Endothelial cell (in vitro differentiated cells): ENCODE measurements at places on chromosomes 1 and 21.

DNA sequence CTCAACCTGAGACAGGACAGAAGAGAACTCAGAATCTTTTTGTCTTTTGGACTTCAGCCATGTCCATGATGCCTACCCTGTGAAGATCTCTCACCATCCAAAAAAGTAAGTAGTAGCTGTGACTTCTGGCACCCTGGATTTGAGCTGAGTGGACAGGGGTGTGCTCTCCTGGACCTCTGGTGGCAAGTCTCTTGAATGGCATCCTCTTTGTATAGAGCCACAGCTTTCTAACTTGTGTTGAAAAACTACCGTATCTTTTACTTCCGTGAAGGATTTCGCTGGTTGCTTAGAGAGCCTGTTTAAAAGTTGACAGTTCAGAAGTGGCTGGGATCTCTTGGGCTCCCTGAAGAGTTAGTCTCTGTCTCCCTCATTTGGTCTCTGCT is 1.8 kb downstream of the MFN2 start:
- H3K27me3 ChIP-seq = peaks cover 5% of the 10 kb centered on the region
- peak overlapping the region; percentile 95 for H3K4me3 ChIP-seq
- H3K4me1 ChIP-seq = peaks cover 25% of the 10 kb centered on the region
- no peak for DNase-seq
- H3K36me3 ChIP-seq = peaks cover 31% of the 10 kb centered on the region
- H3K27ac ChIP-seq = peak overlapping the region; percentile 68

DNA sequence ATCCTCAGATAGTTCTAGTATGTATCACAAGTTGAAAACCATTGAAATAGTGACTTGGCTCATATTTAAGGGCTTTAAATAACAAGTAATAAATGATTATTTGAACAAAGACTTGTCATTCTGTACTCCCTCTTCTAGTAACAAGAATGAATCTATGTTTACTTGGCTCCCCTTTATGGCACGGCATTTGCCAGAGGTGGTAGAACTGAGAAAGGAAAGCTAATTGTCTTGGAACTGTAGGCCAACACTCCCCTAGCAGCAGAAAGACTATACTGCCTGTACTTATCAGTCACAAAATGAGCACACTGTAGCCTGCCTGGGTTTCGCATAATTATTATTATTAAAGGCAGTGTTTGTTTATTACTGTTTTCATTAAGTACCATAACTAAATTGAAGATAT is 29.6 kb upstream of the SMYD2 start:
- no peak for DNase-seq
- H3K27ac ChIP-seq = no peak overlapping the region
- H3K4me1 ChIP-seq = peaks cover 10% of the 10 kb centered on the region
- no peaks in the 10 kb centered on the region for H3K27me3 ChIP-seq
- H3K36me3 ChIP-seq = no peaks in the 10 kb centered on the region

GRCh38 chr1:77594366-77595112 is 87.9 kb downstream of the ZZZ3 start:
- H3K27ac ChIP-seq = no peak overlapping the region
- no peak overlapping the region for H3K4me3 ChIP-seq

- H3K27ac ChIP-seq = no peak overlapping the region
- no peak overlapping the region for H3K4me3 ChIP-seq
- no peaks in the 10 kb centered on the region for H3K27me3 ChIP-seq
Observed at GRCh38 chr1:64811131-64811530, 66.3 kb downstream of the RAVER2 start.

DNA sequence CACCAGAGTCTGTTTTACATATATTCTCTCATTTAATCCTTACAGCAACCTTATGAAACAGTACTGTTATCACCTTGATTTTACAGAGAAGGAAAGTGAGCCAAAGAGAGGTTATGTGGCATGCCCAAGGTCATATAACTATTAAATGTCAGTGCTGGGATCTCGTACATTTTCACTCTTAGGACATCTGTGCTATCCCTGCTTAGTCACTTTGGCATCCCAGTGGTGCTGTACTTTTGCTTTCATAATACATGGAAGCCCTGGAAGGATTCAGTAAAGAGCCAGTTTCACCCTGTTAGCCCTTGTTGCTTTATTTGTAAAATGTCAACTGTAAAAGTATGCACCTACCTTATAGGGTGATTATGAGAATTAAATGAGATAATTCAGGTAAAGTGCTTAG is 104.4 kb downstream of the NFIA start:
- DNase-seq = no peak
- no peaks in the 10 kb centered on the region for H3K36me3 ChIP-seq
- no peaks in the 10 kb centered on the region for H3K27me3 ChIP-seq
- H3K4me3 ChIP-seq = no peak overlapping the region
- no peak overlapping the region for H3K27ac ChIP-seq

GRCh38 chr1:100296140-100296539 is 30.1 kb downstream of the RTCA start:
- DNase-seq = no peak
- H3K27ac ChIP-seq = no peak overlapping the region
- H3K4me1 ChIP-seq = peaks cover 26% of the 10 kb centered on the region
- no peak overlapping the region for H3K4me3 ChIP-seq

- no peak for DNase-seq
- H3K36me3 ChIP-seq = no peaks in the 10 kb centered on the region
- H3K27me3 ChIP-seq = peaks cover 6% of the 10 kb centered on the region
- H3K27ac ChIP-seq = no peak overlapping the region
- H3K4me3 ChIP-seq = no peak overlapping the region
Observed at GRCh38 chr1:220734571-220735326, 13.4 kb upstream of the MTARC2 start.

DNA sequence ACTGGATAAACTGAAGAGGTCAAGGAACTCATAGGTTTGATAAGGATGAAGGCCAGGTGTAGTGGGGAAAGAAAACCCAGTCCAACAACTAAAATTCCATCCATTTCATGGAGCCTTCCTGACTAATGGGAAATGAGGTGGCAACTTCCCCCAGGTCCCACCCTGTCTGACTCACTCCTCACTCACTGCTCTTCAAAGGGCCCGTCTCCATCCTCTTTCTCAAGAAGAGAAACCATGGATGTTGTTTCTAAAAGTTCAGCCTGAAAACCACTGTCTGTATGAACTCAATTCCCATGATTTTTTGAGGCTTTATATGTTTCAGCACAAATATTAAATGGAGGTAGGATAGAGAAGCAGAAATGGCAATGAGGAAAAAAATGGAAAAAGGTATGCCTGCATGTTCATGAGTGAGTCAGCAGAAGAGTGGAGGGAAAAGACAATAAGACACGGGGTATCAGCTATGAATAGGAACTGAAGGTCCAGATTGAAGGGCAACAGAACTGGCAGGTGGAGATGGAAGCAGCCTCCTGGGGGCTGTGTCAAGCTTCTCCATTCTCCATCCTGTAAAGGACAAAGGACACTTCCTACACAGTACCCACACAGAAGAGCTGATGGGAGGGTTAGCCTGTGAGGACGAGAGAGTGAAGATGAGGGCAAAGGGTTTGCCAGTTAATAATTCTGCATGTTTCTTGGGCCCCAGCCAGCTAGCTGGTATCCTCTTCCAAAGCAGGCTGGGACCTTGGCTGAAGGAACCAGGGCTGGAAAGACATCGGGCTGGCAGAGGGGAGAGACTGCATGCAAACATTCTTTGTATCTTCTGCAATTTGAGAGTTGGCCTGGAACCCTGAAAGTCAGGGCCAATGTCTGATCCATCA is 5.5 kb upstream of the ELOVL1 start:
- no peak for DNase-seq
- peaks cover 6% of the 10 kb centered on the region for H3K36me3 ChIP-seq
- peaks cover 17% of the 10 kb centered on the region for H3K4me1 ChIP-seq
- H3K4me3 ChIP-seq = no peak overlapping the region
- no peak overlapping the region for H3K27ac ChIP-seq

GRCh38 chr21:21268061-21268471 is 269.9 kb downstream of the NCAM2 start:
- no peak overlapping the region for H3K27ac ChIP-seq
- no peaks in the 10 kb centered on the region for H3K4me1 ChIP-seq
- H3K36me3 ChIP-seq = no peaks in the 10 kb centered on the region
- H3K4me3 ChIP-seq = no peak overlapping the region
- no peaks in the 10 kb centered on the region for H3K27me3 ChIP-seq

DNA sequence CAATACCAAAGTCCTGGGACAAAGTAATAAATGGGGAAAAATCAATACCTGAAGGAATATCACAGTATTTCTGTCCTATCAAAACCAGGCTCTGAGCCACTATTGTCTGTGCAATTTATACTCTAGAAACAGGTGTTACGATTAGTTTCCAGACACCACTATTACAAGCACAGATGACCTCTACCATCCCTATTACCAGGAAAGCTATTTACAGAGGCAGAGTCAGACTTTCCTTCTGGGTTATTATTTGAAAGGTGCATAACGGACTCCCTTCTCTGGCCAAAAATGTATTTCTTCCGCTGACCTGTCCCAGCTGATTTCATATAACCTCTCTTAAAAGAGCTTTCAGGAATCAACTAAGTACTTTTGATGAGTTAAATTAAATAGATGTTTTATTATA is 154.6 kb upstream of the LRRC7 start:
- H3K36me3 ChIP-seq = no peaks in the 10 kb centered on the region
- H3K4me3 ChIP-seq = no peak overlapping the region
- H3K4me1 ChIP-seq = no peaks in the 10 kb centered on the region
- H3K27me3 ChIP-seq = no peaks in the 10 kb centered on the region

GRCh38 chr21:17352996-17353655 is 159.7 kb upstream of the CXADR start:
- H3K4me1 ChIP-seq = no peaks in the 10 kb centered on the region
- DNase-seq = no peak
- H3K27ac ChIP-seq = no peak overlapping the region

GRCh38 chr1:2981388-2981787 is 39.9 kb upstream of the ACTRT2 start:
- peaks cover 8% of the 10 kb centered on the region for H3K27me3 ChIP-seq
- H3K4me3 ChIP-seq = no peak overlapping the region
- no peak overlapping the region for H3K27ac ChIP-seq
- DNase-seq = no peak

DNA sequence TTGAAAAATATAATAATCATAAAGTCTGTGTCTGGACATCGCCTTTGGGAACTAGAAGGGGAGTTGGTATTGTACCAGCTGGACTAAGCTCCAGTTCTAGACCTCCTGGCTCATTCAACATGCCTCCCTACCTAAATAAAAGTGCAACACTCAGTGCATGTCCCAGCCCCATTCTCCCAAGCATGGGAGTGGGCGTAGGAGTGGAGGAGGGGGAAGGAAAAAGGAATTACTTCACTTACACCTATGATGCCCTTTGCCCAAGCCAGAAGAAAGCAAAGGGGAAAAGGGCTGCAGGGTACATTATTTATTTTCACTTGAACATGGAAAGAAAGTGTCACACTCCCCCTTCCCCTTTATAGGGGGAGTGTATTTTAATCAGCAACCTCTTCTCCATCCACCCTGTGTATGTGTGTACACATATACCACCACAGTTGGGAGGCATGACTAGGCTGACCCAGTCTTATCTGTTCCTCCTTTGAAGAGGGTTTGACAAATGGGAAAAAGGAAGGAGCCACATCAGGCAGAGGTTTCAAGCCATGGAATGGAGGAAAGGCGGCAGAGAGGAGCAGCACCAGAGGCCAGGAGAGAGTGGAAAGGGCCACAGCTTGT is 3.2 kb downstream of the NIT1 start:
- H3K4me3 ChIP-seq = peak overlapping the region; percentile 71
- no peak for DNase-seq
- peaks cover 53% of the 10 kb centered on the region for H3K4me1 ChIP-seq
- H3K27me3 ChIP-seq = peaks cover 11% of the 10 kb centered on the region
- H3K36me3 ChIP-seq = peaks cover 44% of the 10 kb centered on the region
- H3K27ac ChIP-seq = peak overlapping the region; percentile 64

- DNase-seq = no peak
- H3K27me3 ChIP-seq = peaks cover 3% of the 10 kb centered on the region
- peaks cover 35% of the 10 kb centered on the region for H3K36me3 ChIP-seq
- no peak overlapping the region for H3K27ac ChIP-seq
- peak overlapping the region; percentile 49 for H3K4me3 ChIP-seq
- H3K4me1 ChIP-seq = no peaks in the 10 kb centered on the region
Observed at GRCh38 chr21:46357335-46357604, 33.3 kb downstream of the PCNT start.

DNA sequence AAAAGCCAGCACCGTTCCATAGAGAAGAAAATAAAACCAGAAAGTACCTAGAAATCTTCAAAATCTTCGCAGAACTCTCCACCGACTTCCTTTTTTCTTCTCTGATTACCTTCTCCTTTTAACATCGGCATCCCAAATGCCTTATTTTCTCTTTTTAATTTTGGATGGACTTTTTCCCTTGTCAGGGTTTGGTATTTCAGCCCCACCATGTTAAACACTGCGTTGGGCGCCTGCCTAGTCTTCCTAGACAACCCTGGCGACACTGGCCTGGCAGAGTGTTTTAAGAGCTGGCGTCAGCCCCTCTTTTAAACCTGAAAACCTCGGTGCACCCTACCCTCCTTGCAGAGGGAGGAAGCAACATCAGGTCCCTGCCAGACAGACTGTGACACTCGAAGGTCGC is 66.0 kb upstream of the EFHD2 start:
- no peak for DNase-seq
- no peak overlapping the region for H3K4me3 ChIP-seq
- H3K27ac ChIP-seq = no peak overlapping the region
- H3K36me3 ChIP-seq = no peaks in the 10 kb centered on the region

DNA sequence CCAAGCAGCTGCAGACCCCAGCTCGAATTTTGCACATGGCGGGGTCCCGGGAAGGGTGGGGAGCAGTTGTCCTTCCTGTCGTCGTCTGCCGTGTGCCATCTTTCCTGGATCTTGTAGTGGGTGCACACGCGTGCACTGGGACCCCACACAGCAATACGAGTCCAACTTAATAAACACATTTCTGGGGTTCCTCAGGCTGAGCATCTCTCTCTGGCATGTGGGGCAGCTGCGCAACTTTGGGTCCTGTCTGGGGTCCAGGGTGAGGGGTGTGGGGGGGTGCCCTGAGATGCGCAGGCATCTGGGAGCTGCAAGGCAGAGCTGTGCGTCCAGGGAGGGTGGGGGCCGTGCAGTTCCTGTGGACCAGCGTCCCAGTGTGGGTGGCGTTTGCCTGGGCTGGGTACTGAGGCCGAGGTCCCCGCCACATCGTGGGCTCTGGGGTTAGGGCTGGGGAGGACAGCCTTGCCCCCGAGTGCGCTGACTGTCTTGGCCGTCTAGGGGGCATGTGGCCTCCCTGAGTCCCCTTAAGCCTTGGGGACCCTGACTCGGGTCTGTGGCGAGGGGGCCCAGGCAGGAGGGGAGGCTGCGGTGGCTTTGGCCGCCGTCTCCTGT is 652 bp upstream of the PLEKHN1 start:
- no peak overlapping the region for H3K4me3 ChIP-seq
- no peaks in the 10 kb centered on the region for H3K4me1 ChIP-seq
- H3K27me3 ChIP-seq = peaks cover 14% of the 10 kb centered on the region
- no peaks in the 10 kb centered on the region for H3K36me3 ChIP-seq
- no peak overlapping the region for H3K27ac ChIP-seq

DNA sequence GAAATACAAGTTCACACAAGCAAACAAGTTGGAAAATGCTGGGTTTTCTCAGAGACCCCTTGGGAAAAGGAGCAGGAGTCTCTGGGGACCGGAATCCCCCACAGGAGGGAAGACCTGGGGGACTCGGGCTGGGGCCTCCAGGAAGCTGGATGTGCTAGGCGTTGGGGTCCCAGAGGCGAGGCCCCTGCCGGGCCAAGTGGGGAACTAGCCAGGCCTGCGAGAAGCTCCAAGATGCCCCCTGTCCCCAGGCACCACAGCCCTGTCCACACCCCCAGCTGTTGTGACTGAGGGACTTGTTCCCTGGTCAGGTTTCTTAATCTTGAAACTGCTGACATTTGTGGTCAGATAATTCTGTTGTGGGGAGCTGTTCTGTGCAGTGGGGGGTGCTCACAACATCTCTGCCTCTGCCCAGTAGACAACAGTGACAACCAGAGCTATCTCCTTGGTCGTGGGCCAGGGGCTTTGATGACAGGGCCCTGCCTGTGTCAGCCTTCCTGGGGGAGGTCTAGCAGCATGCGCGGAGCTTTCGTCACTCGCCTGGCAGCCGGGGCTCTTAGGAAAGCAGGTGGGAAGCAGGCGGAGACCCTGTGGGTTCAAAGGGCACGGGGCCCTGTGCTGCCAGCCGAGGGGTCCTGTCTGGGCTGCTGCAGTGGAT is 126.4 kb upstream of the ARHGEF16 start:
- no peaks in the 10 kb centered on the region for H3K4me1 ChIP-seq
- peaks cover 4% of the 10 kb centered on the region for H3K36me3 ChIP-seq
- no peak overlapping the region for H3K27ac ChIP-seq
